Trophoblast cell (in vitro differentiated cells and primary cell): ENCODE measurements at places on chromosomes 2 and 18.

DNA sequence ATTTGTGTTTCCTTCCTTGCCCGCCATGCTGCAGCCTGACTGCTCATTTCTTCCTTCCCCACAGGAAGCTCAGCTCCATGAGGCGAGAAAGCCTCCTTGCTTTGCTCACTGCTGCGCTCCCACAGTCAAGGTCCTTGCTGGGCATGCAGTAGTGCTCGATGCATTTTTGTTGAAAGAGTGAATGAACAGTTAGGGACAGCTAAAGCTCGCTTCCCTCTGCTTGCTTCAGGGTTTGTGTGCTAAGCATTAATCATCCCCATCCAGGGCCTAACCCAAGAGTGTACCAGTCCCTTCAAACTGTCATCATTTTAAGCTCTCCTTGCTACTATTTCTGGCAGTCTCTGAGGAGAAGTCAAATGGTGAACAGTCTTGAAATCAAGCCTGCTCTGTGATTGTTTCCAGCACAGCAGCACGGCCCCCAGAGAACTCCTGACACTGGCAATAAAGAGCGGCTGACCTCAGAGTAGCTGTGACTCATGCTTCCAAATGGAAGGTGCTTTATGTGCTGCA, 171.7 kb upstream of the SOX11 start:
- DNase-seq: no peak

DNA sequence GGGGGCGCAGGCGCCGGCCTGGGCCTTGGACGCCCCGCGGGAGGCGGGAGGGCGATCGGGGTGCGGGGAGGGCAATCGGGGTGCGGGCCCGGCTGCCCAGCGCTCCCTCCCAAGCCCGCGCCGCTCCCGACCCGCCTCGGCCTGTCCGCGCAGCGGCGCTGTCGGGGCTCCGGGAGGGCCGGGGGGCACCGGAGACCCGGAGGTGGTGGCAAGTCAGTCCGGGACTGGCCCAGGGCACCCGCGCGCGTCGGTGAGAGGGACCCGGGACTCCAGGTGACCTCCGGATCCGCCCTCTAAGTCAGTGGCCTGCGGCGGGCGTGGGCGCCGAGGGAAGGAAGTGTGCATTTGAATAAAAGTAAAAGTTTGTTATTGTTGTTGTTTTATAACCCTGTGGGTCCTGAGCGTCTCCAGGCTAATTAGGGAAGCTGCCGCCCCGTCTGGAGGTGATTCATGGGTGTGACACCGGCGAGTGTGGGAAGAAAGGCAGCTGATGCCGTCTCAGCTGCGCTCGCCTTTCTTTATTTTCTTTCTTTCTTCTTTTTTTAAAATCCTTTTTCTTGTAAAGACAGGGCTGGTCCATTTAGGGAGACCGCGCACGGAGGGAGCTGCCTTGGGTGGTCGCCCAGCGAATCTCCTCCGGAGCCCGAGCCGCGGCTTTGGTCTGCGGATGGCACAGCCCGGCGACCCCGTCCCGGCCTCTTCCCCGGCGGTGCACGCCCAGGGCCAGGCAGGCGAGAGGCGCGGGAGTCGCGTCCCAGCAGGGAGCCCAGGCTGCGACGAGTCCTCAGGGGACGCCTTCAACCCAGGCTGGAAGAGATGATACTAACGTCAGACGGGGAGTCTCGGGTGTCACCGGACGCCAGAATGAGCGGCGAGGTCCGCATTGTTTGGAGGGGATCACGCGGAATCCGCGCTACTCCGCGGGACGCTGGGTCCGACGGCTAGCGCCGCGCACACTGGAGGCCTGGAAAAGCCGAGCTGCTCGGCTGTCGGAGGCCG, 627 bp upstream of the CRACDL start:
- no peak for DNase-seq

DNA sequence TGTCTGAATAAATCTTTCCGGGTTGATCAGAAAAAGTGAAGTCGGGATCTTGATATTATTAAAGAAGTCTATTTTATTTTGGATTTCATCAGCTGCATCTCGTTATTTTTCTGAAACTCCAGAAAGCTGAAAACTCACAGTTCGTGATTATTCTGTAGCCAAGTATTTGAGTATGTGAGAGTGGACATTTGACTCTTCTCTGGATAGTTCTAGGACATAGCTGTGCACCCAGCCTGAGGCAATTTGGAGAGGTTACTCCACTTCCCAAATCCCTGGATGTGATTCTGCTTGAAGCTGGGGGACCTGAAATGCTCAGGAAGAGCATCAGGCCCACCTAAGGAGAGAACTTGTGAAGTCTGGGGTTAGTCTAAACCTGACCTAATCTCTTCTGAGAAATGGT, 117.6 kb upstream of the PID1 start:
- no peak for DNase-seq

DNA sequence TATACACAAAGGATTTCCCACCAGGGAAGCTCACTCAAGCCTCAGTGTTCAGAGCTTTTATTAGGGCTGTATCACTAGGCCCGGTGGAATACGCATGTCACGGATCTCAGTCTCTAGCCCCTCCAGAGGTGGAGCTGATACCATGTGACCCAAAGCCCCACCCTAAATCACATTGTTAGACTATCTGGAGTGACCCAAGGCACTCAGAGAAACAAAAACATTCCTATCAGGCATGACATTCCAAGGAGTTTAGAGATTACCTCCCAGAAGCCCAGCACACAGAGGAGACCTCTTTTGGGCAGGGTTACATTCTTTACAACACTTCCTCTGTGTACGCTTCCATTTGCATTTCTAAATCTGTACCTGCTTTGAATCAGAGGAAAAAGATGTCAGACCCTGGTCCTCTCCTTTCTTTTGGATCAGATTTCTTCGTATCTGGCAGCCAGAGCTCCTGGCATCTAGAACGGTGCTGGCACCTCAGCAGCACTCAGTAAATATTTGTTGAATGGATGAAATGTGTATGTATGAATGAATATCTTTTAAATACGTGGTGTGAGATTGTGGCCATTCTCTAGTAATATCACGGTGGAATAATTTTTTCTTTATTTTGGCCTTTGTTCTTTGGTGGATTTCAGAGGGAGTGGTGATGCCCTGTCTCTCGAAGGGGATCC, 37.7 kb upstream of the SMAD2 start:
- peak; percentile 83 for DNase-seq

DNA sequence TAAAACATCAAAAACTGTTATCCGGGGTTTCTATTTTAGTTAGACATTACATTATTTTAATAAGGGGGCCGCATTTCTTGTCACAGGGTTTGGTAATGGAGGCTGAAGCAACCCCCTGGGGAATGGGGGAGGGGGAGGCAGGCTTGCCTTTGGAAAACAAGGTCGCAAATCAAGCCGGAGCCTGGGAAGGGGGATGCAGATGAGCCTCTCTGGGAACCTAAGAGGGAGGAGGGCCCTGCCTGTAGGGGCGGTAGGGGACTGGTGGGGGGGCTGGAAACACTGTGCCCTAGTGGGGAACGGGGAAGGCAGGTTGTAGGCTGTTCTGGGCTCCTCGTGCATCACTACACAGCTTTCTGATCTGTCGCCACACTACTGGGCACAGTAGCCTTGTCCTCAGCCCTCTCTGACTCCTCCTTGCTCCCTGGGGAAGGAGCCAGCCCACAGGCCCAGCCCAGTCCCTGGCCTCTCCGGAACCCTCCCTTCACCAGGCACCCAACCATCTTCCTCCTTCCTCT, 170.2 kb upstream of the SMAD2 start:
- no peak for DNase-seq

DNA sequence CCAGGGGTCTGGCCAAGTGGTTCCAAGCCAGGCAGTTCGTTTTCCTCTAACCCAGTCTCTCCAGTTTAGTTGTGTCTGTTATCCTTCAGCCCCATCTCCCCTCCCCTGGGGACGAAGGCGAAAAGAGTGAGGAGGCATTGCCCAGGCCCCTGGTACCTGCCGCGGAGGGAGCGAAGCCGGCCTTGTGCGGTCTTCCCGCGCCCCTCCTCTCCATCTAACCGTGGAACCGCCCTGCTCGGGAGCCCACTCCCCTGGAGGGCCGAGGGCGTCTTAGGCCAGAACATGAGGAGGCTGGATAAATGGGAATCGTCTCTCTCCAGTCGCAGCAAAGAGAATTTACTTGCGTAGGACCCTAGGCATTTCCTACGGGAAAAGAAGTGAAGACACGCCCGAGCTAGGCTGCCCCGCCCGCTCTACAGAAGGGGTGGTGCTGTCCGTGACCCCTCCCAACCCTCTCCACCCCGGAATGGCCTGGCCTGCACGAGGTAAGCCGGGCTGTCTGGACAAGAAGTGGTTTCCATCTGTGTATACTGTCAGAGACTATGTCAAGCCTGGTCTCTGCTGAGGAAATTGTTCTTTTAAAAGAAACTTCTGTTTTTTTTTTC, 156.2 kb downstream of the MIB1 start:
- no peak for DNase-seq

- DNase-seq: no peak
These were observed 481 bp downstream of the BCL11A start for GRCh38 chr2:60552851-60553494.

DNA sequence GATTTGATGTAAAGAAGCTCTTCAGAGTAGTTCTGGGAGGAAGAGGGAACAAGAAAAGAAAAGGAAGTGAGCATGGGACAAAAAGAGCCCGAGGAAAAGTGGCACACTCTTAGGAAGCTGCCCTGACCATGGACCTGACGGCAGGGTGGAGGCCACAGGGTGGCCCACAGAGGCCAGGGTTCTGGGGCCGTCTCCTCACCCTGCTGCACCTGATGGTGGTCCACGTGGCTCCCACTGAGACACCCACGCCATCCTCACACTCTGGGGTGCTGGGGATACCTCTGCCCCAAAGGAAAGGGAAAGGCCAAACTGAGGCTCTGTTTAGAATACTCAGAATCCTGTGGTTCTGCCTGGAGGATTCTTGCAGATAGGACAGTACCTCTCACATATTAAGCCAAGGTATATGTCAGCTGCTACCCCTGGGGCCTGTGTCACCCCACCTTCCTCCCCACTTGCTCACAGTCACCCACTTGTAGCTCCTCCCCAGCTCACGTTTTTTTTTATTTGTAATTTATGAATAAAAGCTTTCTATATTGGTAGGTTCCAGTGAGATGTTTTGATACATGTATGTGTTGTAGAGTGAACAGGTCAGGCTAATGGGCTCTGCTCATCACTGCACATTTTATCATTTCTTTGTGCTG, 171.1 kb downstream of the LDLRAD4 start:
- DNase-seq: no peak

DNA sequence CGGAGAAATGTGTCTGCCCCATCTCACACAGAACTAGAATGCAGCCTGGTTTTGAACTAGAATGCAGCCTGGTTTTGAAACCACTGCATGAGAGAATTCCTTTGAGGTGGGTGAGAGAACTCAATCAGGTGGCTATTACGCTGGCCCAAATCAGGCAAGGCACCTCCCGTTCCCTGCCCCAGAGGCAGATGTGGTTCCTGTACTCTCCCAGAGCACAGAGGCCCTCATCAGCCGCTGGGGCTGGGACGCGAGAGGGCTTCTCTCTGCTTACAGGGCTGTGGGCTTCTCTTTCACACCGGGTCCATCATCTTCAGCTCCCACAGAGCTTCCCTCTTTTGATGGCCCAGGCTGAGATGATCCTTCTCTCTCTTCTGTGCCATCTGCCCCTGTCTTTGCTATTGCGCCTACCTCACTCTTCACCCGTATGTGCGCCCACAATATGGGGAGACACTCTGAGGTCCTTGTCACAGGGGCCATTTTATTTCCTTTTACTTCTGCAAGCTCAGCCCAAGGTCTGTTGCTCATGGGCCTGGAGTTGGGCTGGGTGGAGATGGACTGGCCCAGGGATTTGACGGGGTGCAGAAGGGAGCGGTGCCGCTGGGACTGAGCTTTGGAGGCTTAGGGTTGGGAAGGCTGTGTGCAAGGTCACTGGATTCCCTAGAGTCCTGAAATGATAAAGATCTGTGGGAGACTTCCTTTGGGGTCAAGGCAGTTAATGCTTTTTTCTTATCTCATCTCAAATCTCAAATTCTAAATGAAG, 84.4 kb upstream of the HS6ST1 start:
- DNase-seq: no peak

DNA sequence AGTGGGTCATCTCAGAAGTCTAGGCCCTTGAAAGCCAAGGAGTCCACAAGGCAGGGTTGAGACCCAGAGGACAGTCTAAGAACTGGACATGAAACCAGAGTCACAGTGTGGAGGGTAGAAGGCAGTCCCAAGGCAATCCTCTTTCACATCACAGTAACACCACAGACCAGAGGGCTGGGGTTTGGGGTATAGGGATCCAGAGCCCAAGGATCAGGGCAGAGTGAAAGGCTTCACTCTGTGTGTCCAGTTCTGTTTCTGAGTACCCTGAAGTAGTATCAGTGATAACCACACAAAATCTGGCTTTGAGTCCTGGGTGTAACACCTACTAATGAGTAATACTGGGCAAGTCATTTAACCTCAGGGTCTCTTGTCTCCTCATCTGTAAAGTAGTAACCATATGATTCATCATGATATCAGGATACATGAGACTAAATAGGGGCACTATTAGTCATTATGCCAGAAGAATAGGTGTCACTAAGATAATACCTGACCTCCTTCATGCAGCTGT, 91.0 kb downstream of the ICA1L start:
- peak; percentile 45 for DNase-seq

DNA sequence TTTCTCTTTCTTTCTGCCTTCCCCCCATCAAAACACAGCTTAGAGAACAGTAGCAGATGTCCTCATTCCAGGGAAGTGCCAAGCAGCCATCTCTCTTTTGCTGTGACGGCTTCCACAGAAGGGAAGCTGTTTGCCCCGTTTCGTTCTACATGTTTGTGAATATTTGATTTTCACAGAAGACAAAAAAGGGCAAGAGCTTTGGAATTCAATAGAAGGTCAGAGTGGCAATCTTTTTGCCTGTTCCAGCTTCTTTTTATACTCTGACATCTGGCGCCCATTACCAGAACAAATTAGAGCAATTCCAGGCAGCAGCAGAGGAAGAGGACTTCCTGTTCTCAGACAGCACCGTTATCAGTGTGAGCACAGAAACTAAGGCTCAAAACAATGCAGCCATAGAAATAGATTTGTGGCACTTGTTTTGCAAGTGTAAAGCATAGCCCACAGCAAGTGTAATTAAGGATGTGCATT, 79.0 kb upstream of the CDH19 start:
- DNase-seq: no peak

DNA sequence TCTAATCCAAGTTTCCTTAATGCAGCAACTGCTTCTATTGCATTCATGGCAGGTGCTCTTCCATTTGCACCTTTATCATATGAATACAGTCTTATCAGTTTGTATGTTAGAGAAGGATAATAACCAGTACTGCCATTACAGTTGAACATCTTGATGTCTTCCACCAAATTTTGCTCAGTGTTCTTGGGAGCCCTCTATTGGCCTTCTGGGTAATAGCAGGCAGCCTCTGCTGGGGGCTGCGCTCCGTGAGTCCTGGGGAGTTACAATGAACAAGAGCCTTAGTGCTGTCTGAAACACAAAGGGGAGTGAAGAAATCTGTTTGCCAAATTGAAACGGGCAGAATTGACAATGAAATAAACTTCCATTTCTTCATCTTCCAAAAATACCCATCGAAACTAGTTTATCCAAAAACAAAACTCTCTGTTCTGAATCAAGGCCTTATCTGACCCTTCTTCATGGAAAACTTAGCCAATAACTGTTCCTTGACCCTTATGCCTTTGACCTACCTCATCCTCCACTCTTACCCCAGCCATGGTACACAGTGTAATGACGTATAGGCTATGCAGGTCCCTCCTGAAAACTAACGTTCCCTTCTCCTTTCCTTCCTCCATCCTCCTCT, 79.9 kb downstream of the ALK start:
- peak; percentile 9 for DNase-seq
